SJCRH30 (cell line): ENCODE measurements at places on chromosomes 5 and 9. TPM values are rescaled to one million over a fixed set of nuclear protein-coding genes. Genes with fewer than 3 reads are reported as not detected.

The FOXD4L5 gene
- 0.33 and 0.59 TPM in 2 replicates for total RNA-seq

The DBH gene
- total RNA-seq, result 2.2 and 2.5 TPM in 2 replicates

The F2RL1 gene
- total RNA-seq, result 0.02 TPM in 1 of 2 replicates, not detected in the other

The PLAC8L1 gene
- 0.33 TPM in 1 of 2 replicates, not detected in the other for total RNA-seq

The REEP2 gene
- total RNA-seq, result 4.9 and 8.5 TPM in 2 replicates

The SVEP1 gene
- 0.18 TPM in 2 replicates for total RNA-seq

The GRM6 gene
- not detected in 2 replicates for total RNA-seq
